ENCODE measurements at places on chromosomes 1 and 21.

DNA sequence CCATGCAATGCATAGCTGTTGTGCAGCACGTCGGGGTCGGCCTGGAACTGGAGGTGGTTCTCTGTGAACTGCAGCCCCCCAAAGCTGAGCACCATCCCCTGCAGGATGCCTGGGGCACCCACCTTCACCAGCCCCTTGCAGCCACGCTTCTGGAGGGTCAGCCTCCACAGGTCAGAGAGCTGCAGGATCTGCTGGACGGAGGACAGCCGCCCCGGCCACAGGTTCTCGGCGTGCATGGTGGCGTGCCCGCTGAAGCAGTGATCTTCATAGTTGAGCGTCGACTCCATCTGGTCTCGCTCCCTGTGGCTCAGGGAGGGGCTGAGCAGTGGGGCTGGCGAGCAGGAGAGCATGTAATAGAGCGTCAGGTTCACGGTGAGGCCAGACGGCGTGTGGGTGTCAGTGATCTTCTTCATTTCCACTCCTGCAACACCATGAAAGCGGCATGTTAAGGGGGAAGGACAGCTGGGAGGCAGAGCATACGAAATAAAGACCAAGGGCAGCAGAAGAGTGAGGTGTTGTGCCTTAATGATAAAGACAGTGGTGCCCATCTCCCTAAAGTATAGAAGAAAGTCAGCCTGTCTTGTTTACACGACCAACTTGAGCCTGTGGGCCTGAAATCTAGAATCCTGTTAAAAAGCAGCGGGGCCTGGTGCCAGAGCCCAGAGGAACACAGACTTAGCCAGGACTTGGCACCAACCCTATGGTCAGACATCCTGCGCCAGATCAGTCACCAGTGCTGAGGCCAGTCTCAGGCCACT is 3.0 kb downstream of the KIAA2013 start:
- DNase-seq = no peak

DNA sequence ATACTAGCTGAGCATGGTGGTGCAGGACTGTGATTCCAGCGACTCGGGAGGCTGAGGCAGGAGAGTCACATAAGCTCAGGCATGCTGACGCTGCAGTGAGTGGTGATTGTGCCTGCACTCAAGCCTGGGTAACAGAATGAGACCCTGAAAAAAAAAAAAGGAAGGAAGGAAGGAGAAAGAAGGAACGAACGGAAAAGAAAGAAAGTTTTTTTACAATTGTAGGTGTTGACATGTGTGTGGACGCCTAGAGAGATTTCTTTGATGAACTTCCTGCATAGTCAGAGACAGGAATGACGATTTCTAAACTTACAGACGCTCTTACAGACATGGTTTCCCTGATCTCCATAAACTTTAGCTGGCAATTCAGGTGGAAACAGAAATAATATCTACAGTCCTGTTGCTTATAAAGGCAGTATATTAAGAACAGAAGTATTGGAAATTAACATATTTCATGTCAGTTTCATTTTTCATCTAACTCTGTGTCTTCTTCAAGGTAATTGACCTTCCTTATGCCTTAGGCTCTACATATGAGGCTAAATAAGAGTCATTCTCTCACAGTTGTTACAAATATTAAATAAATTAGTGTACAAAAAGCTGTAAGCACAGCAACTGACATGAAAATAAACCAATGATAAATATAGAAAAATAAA is 4.1 kb downstream of the SAMSN1 start:
- no peak for DNase-seq

DNA sequence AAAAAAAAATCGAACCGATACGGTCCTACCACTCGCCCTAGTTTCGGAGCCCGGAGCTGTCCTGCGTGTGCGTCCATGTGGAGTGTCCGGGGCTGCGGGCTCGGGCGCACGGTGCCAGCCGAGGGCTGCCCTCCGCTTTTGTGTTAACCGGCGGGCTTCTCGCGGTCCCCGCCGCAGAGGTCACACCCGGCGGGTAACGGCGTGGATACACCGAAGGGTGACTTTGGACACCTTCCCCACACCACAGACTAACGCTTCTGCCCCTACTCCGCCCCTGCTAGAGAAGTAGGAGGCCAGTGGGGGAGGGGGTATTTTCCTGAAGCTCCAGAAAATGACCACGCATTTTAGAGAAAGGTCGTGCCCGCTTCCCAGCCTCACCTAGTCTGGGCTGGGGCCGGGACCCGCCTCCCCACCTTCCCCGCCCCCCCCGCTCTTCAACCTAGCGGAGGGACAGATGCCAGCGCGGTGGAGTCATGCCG is 609 bp upstream of the ATF3 start:
- DNase-seq = no peak

GRCh38 chr1:20792196-20792595 is 5.1 kb upstream of the HP1BP3 start:
- no peak for DNase-seq

- DNase-seq = no peak
Measured at GRCh38 chr1:67683766-67684525, 1.1 kb upstream of the GADD45A start.

- no peak for DNase-seq
Measured at GRCh38 chr1:89698624-89699023, 65.7 kb downstream of the LRRC8C start.
